ENCODE measurements at places on chromosomes 3 and 15.

DNA sequence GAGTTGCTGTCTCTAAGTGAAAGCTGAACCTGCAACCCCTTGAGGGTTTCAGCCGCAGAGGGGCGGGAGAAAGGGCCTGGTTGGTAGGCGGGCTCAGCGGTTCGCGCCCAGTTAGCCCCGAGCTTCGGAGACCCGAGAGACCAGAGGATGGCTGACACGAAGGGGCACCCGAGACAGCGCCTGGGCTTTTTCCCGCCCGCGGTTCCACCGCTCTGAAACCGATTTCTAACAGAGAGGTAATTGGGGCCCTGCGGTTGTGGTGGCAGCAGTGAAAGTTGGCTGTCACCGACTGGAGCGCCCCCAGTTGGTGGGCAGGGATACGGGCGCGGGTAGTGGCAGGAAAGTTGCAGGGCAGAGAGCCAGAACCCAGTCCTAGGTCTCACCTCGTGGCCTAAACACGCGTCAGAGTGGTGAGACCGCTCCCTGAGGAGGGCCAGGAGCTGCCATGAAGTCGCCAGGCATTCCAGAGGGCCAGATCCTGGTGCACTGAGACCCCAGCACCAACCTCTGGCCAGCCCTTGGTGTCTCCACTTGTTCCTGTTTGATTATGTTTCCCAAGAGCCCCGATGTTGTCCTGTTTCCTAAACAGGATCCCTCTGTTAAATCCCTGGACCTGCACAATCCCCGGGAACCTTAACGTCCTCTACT lies 625 bp upstream of the ELL3 start:
- DNase-seq = no peak

DNA sequence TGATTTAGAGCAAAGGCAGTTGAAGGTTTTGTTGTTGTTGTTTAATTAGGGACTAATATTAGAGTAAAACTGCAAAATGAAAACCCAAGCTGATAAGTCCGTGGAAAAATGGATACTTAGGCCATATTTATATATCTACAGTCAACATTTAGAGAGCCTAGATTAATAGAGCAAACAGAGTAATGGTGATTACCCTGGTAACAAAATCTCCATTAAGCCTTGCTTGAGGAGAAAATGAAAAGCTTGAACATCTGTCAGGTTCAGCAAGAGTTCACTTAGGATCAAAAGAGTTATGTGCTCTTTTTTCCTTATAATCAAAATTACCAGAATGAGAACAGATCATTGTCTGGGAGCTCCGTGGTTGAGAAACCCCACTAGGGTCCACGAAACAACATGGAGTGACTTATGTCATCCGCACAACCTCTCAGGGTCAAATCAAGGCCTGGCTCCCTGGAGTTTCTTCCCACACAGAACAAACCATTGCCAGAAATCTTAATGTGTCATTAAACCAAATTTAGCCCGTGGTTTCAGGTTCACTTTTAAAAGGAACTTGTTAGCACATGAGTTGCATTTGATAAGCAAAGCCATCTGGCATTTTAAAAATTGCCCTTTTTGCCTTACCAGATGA lies 381.2 kb downstream of the GABRB3 start:
- no peak for DNase-seq

GRCh38 chr15:81103857-81104256 lies 30.2 kb upstream of the CFAP161 start:
- no peak for DNase-seq

GRCh38 chr3:191500892-191501291 lies 39.9 kb downstream of the PYDC2 start:
- DNase-seq = no peak

- no peak for DNase-seq
Measured at GRCh38 chr15:23565395-23566070, at the start of gene MKRN3. MKRN3 (plus strand) TSS chr15:23565674; CDS start chr15:23565783, 109 bp downstream.

All from mesothelial cell of epicardium (in vitro differentiated cells).